ENCODE measurements at places on chromosomes 1 and 21.

DNA sequence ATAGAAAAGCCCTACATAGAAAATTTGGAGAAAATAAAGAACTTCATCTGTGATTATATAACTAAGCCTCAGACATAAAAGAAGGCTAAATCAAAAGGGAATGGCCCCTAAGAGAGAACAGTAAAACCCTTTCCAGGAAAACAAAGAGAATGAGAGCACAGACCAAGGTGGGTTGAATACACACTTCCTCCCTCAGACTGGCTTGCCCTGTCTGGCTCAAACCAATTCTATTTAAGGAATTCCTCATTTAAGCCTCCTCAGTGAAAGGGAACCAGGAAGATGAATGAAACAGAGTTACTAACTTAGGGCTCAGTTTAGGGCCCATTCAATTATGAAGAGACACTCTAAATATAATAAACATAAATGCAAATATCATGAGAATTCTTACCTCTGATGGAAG lies 10.6 kb upstream of the SYT14 start:
- DNase-seq = no peak

GRCh38 chr21:22468893-22469292 lies 1470.7 kb downstream of the NCAM2 start:
- DNase-seq = no peak

DNA sequence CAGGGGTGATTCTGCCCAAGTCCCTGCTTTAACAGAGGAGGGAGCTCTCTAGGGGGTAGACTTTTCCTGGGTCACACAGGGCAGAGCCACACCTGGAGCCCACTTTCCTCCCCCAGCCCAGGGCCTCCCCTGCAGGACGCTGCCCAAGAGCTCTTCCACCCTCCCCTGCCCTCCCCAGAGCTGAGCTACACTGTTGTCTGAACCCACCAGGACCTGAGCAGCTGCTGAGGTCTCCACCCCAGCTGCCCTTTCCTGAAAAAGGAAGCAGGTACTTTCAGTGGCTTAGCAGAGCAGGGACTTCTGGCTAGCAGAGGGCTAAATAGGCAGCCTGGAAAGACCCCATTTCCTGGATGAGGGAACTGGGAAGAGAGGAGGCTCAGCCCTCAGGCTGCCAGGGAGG lies 169.3 kb upstream of the ETV3 start:
- DNase-seq = no peak

GRCh38 chr1:34642679-34643078 lies 112.2 kb upstream of the GJB5 start:
- DNase-seq = no peak

DNA sequence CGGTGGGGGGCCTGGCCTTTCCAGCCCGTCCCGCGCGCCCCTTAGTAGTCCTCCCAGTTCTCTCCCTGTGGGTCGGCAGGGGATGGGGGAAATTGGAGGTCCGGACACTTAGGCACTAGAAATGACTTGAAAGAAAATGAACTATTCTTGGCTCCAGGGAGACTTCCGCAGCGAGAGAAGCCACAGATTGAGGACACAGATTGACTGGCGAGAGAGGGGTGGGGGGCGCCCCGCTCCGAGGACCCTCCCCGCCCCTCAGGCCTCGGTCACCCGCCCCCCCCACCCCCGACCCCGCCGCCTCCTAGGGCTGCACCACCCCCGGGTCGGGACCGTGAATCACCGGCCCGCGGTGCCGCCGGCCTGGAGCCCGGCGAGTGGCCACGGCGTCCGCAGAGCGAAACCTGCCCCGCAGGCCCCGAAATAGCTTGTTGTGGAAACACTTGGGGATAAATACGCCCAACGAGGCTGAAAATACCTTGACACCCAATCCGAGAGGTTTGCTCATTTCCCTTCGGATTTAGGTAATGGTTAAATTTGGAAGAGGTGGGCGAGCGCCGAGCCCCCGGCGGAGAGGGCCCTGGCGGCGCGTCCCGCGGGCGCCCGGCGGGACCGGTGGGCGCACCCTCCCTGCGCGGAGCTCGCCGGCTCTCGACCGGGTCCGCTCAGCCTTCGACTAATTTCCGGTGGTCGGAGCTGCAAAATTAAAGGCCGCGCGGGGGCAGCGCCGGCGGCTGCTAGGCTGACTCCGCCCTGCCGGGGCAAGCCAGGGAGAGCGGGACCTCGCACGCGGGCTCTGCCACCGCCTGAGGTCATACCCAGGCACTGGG lies at the start of gene GFI1:
TSS of gene GFI1 (minus strand) at position 675 of the 827 bp plus-strand sequence. CDS start 3,438 bp downstream, outside the sequence.
- DNase-seq = no peak
